ENCODE measurements at places on chromosomes 7 and 10.

- DNase-seq = no peak
Observed at GRCh38 chr7:50869108-50869725, 86.5 kb upstream of the GRB10 start.

DNA sequence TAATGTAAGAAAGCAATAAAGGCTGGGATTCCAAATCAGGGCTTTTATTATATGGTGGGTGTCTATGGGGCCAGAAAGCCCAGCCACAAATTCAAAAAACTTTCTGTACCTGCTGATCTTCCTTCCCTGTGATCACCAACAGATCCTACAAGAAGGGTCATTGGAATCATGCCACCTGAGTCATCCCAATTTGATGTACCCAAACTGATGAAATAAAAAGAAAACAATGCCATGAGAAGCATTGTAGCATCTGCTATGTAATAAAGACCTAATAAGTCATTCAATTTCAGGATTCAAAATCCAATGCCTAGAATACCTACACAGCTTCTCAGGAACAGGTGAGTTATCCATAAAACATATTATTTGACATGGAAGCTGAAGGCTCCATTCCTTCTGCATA, 228.8 kb downstream of the DKK1 start:
- DNase-seq = no peak

GRCh38 chr10:102009801-102010425, 46.1 kb downstream of the ARMH3 start:
- DNase-seq = peak; percentile 75

DNA sequence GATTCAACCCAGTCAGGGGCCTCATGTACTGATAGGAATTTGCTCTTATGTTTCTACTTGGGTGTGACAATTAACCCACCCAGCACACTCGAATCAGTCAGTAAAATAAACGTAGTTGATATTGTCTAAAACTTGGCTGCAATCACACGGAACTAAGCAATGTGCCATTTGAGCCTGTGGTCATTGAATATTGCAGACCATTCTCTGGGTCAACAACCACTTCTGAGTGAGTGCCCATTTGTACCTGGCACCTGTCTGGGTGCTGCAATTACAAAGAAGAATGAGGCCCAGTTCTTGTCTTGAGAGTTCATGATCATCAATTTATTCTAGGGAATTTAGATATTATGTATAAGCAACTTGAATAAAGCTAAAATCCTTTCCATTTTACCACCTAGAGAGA, 29.8 kb downstream of the NPY start:
- no peak for DNase-seq

DNA sequence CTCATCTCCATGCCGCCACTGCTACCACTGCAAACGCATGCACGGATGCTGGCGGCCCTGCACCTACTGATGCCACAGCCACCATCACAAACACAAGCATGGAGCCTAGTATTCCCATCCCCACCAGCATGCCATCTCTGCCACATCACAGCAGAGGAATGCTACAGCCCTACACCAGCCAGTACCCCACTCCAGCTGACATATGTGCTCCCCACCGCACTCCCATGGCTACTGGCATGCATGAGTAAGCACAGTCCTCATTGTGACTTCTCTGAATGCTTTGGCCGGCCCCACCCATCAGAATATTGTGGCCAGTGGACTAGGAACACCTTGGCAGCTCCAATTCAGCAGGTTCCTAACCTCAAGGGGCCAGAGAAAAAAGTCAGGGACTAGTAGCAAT, 705.5 kb downstream of the POM121L12 start:
- DNase-seq = no peak
